ENCODE measurements at places on chromosomes 5 and 9. TPM values are rescaled to one million over a fixed set of nuclear protein-coding genes. Genes with fewer than 3 reads are reported as not detected.

Gene SPATA31A3
- not detected for total RNA-seq

Gene FBLL1
- not detected for total RNA-seq

Gene IFNW1
- total RNA-seq: not detected

Gene ZNF300
- total RNA-seq: 3.2 TPM

Gene ZNF883
- 3.7 TPM for total RNA-seq

Gene TAF11L9
- not detected for total RNA-seq

All from myometrial cell (primary cell).